Endodermal cell (in vitro differentiated cells): ENCODE measurements at places on chromosomes 6 and 20.

DNA sequence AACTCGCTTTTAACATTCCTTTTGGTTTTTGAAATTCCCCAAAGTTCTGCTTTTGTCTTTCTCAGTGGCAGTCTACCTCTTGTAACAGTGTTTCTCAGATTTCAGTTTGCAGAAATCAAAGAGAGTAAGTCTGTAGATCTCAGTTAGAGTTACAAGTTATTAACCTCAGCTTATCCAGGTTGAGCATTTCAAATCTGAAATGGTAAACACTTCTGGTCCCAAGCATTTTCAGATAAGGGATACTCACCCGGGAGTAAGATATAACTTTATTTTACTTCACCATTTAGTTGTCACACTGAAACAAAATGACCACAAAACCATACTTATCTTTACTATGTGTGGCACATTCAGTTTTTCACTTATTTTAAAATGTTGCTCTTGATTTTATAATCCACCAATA is 9.8 kb downstream of the ZNF292 start:
- no peak for DNase-seq

DNA sequence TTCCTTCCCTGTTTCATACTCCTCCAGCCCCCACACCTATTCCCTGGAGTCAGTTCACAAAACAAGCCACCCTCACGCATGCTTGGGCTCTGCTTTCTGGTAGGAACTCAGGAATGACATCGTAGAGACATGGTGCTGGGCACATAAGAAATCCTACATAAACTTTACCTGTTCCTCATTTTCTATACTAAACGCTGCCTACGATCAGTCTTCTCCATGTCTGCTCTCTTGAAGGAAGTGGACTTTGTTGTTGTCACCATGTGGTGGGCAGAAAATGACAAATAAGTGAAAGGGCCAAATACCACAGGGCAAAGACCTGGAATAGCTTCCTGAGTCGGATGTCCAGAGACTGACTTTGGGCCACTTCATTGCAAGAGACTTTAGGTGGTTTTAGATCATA is 10.1 kb downstream of the MYLK4 start:
- no peak for DNase-seq

GRCh38 chr6:23797041-23797440 is 329.0 kb upstream of the NRSN1 start:
- DNase-seq, result no peak

GRCh38 chr6:131122007-131122406 is 13.3 kb upstream of the AKAP7 start:
- no peak for DNase-seq

DNA sequence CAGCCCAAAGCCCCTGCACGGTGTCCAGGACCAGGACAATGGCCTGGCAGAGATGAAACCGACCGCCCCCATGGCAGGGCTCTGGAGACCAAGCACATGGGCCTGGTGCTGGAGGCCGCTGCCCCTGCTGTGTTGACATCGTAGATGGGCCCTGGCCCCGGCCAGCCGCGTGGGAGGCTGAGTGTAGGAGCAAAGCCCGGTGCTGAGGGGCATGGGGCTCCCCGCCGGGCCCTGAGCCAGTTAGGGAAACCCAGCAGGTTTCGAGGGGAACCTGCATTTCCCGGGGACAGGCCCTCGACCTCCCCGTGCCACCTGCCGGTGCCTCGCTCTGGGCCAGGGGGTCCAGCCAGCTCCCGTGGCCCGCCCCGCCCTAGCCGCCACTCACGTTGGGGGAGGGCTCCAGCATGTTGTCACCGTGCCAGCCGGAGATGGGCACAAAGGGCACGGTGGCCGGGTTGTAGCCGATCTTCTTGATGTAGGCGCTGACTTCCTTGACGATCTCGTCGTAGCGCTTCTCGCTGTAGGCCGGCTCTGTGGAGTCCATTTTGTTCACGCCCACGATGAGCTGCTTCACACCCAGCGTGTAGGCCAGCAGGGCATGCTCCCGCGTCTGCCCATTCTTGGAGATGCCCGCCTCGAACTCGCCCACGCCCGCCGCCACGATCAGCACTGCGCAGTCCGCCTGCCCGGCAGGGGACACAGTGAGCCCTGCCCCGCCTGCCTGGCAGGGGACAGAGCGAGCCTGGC is 4.3 kb downstream of the EEF1A2 start:
- DNase-seq, result no peak

- DNase-seq, result peak; percentile 66
Measured at GRCh38 chr6:33787346-33787953, 1.5 kb downstream of the LEMD2 start.
